ENCODE measurements at places on chromosomes 11 and 22.

DNA sequence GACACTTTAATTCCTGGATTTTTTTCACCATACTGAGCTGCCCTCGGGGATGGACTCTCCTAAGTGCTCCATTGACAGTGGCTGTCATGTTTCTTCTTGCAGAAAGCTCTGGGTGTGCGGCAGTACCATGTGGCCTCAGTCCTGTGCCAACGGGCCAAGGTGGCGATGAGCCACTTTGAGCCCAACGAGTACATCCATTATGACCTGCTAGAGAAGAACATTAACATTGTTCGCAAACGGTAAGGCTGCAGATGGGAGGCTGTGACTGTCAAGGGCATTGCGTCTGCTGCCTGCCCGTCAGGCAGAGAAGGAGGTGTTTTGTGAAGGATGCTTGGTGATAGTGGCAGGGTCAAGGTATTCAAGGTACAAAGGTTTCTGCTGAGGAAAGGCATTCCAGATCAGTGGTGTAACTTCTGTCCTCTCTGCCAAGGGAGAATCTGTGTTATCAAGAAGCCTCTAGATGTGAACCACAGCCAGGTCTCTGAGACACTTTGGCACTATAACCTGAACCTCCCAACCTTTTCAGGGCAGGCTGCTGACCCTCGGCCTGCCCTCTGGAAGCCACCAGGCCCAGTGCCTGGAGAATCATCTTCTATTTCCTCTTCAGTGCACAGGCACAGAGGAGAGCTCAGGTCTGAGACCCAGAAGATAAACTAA, 30.8 kb downstream of the ACO2 start:
- no peak for DNase-seq

- no peak for DNase-seq
Observed at GRCh38 chr11:62204430-62204829, 4.0 kb upstream of the SCGB2A1 start.

DNA sequence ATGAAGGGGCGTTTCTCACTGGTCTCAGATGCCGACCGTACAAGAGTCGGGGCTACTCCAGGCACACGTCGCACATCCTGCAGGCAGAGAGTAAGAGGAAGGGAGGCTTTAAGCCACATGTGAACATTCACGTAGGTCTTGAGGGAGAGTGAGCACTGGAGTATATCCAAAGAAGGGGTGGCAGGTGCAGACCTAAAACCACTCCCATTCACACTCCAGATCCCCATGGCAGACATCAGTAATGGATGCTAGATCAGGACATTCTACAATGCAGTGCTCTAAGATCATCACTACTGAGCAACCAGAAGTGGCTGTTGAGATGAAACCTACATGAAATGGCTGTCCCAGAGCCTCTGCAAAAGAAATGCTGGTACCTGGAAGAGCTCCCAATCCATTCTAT, 39.0 kb downstream of the WT1 start:
- no peak for DNase-seq

- DNase-seq: no peak
Observed at GRCh38 chr11:17606233-17607082, 59.4 kb downstream of the OTOG start.

DNA sequence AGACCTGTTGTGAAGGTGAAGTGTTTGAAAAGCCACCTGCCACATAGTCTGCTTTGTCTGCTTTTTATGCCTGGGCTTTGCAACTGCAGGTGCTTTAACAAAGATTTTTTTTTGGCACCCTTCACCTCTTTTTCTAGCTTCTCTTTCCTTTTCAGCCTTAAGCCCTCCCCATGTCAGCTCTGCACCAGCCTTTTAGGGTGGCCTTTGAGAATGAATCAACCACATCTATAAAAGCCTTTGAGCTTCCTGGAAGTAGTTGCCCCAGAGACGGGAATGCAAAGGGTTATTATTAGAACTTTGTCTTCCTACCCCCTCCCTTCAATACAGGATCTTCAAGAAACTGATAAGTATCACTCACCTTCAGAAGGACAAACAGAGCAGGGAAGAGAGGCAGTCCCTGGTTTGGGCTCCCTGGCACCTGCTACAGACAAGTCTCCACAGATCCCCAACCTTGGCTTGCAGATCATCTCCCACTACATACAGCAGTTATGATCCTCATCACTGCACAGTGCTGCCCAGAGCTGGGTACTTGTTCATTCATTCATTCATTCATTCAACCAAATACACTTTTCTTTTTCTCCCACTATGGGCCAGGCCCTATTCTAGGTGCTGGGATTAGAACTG, 8.0 kb downstream of the PVALB start:
- DNase-seq: no peak

DNA sequence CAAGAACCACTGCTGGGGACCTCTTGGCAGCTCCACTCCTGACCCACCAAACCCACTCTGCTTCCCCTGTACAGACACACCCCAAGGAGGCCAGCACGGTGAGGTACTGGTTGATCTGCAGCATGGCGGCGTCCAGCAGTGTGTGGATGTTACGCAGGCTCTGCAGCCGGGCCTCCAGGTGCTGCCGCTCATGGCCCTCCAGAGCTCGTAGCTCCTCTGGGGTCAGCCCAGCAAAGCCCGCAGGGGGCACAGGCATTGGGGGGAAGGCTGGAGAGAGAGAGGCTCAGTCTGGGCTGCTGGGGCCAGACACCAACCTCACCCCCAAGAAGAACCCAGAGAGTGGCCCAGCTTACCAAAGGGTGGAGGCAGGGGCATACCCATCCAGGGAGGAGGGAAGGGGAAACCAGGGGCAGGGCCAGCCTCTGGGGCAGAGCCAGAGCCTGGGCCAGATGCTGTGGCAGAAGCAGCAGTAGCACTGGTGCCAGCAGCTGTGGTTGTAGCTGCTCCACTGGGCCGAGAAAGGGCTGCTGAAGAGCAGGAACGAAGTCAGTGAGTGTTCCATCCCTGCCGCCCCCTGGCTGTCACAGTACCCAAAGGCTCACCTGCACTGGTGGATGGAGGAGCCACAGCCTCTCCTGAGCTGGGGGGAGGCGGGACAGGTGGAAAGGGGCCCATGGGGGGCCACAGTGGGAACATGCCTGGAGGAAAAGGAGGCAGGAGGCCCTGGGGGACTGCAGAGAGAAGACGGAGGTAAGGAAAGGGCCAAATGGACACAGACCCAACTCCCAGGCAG, 4.5 kb downstream of the SYVN1 start:
- DNase-seq: no peak
